ENCODE measurements at places on chromosomes 11 and 22.

DNA sequence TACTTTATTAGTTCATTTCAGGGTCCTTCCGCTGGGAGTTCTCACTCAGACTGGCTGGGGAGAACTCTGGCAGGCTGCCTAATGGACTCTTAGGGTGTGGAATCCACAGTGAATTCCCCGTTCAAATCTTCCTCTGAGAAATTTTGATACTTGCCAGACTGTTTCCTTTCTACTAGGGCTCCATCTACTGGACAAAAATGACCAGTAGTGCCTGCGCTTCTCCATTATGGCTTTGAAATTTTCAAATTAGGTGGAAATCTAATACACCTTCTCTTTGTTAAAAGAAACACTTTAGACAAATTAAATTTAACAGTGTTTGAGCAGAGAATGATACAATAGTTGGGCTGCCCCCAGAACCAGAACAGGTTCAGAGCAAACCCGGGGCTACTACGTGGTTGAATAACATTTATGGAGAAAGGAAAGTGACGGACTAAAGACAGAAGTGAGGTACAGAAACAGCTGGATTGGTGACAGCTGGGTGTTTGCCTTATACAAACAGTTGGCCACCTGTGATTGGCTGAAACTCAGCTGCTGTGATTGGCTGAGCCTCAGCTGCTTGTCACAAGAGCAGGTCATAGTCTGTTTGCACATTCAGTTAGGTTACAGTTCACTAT lies 52.9 kb upstream of the FDX1 start:
- DNase-seq: no peak

GRCh38 chr11:121589946-121590537 lies 137.3 kb upstream of the SORL1-AS1 start:
- DNase-seq: no peak

GRCh38 chr22:44407171-44407986 lies 90.7 kb downstream of the RTL6 start:
- no peak for DNase-seq

DNA sequence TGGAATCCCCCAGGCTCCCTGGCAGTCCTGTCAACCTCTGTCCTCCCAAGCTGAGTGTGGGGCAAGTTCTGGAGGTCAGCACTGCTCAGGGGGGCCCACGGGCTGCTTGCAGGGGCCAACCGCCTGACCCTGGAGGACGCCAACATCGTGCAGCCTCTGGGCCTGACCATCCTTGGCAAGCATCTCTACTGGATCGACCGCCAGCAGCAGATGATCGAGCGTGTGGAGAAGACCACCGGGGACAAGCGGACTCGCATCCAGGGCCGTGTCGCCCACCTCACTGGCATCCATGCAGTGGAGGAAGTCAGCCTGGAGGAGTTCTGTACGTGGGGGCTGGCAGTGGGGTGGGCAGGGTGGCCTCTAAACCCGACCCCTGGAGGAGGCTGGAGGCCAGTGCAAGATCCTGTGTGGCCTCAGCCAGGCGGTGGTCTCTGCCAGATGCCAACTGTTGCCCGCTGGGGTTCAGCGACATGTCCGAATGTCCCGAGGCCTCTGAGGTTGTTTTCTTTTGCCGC lies 34.6 kb upstream of the PPP6R3 start:
- DNase-seq: no peak

DNA sequence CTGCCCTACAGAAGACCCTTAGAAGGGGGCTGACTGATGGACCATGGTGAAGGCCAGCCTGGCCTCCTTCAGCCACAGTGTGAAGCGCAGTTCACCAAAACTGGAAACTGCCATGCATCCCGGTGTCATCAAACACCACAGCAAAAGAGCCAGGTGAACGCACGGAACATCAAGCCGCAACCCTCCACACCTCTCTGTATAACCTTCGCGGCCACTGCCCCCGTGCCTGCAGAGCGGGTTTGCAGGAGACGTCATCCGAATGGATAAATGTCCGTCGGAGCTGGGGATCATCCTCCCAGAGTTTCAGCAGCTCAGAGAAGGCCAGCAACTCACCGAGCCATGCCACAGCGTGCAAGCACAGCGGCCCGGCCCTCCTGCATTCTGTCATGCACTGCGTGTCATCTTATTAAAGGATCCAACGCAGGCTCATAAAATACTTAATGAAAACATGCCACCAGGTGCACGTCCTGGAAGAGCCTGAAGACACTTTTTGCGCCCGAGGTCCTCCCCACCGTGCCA lies 309.9 kb downstream of the BRD1 start:
- DNase-seq: no peak

DNA sequence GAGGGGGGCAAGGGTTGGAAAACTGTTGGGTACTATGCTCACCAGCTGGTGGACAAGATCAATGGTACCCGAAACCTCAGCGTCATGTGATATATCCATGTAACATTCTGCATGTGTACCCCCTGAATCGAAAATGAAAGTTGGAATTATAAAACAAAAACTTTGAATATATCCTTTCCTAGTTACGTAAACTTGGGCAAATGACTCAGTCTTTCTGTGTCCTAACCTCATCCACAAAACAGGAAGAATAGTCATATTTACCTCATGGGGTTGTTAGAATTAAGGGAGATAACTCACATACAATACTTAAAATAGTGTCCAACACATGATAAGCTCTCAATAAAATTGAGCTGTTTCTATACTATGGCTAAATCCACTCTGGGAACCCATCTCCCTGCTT lies 620.1 kb upstream of the KIRREL3 start:
- DNase-seq: no peak

- DNase-seq: no peak
Measured at GRCh38 chr11:134412203-134413042, at the start of gene B3GAT1. TSS of gene B3GAT1 (minus strand) at chr11:134412242. CDS start at chr11:134387659, 24,583 bp downstream.

GRCh38 chr11:20259506-20259905 lies 99.2 kb upstream of the DBX1 start:
- no peak for DNase-seq

- no peak for DNase-seq
Measured at GRCh38 chr11:13862845-13863392, 99.6 kb upstream of the SPON1 start.

Measured in activated CD4-positive, alpha-beta T cell treated with anti-CD3 and anti-CD28 coated beads, Interleukin-2, amount 50 U/mL, for 4 hours (primary cell).